Articular chondrocyte of knee joint (primary cell): ENCODE measurements at places on chromosomes 5 and 9. TPM values are rescaled to one million over a fixed set of nuclear protein-coding genes. Genes with fewer than 3 reads are reported as not detected.

PCDHA10 gene
- total RNA-seq = 0.13 and 0.54 TPM in 2 replicates

ANKDD1B gene
- total RNA-seq = 0.78 and 1.3 TPM in 2 replicates

ELOVL7 gene
- total RNA-seq = 0.13 and 0.22 TPM in 2 replicates

NPR2 gene
- total RNA-seq = 29.2 and 38.3 TPM in 2 replicates
